ENCODE measurements at places on chromosomes 3 and 15.

GRCh38 chr3:197362081-197362480, 63.7 kb upstream of the DLG1 start:
- DNase-seq, result no peak

GRCh38 chr3:168991803-168992202, 671.7 kb downstream of the MECOM start:
- no peak for DNase-seq

DNA sequence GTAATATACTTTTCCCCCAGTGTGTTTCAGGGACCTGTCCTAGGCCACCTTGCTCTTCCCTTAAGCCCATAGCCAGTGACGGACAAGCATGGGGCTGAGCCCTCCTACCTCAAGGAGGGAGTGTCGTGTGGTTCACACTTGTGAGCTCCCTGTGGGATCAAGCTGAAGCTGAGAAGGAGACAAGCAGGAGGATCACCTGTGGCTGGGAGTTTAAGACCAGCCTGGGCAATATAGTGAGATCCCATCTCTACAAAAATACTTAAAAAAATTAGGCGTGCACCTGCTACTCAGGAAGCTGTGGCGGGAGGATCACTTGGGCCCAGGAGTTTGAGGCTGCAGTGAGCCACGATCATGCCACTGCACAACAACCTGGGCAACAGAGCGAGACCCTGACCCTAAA, 76.7 kb upstream of the RPL35A start:
- no peak for DNase-seq

GRCh38 chr3:25080461-25080860, 347.6 kb upstream of the RARB start:
- DNase-seq, result no peak

DNA sequence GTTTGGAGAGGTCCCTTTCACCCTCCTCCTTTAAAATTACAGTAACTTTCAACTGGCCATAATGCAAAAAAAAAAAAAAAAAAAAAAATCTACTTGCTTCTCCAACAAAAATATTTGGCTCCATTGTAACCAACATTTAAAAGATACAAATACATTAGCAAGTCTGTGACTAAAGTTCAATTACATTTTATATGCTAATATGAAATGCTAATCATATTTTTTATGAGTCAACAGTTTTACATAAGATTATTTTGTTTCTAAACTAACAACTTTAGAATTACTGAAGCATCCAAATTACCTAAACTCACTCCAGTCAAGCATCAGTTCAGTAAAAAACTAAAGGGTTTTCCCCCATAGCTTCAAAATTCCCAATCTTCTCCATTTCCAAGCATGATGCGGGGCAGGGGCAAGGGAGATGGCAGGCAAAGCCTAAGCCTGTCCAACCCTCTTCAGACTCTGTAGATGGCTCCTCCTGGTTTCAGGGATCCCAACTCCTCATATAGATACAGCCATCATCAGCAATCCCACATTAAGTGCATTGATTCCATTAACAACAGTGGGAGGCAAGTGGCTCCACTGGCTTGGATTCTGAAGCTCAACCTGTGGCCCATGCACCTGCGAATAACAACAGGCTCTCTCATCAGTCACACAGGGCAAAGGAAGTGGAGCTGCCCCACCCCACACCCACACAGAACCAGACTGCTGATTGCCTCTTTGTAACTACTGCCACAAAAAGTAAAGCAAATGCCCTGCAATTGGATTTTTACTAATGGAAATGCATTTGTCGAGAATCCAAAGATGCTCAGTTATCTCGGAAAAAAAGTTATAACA, 15.0 kb downstream of the SFMBT1 start:
- no peak for DNase-seq

- DNase-seq, result no peak
Measured at GRCh38 chr15:39106950-39107349, 473.9 kb upstream of the THBS1 start.

DNA sequence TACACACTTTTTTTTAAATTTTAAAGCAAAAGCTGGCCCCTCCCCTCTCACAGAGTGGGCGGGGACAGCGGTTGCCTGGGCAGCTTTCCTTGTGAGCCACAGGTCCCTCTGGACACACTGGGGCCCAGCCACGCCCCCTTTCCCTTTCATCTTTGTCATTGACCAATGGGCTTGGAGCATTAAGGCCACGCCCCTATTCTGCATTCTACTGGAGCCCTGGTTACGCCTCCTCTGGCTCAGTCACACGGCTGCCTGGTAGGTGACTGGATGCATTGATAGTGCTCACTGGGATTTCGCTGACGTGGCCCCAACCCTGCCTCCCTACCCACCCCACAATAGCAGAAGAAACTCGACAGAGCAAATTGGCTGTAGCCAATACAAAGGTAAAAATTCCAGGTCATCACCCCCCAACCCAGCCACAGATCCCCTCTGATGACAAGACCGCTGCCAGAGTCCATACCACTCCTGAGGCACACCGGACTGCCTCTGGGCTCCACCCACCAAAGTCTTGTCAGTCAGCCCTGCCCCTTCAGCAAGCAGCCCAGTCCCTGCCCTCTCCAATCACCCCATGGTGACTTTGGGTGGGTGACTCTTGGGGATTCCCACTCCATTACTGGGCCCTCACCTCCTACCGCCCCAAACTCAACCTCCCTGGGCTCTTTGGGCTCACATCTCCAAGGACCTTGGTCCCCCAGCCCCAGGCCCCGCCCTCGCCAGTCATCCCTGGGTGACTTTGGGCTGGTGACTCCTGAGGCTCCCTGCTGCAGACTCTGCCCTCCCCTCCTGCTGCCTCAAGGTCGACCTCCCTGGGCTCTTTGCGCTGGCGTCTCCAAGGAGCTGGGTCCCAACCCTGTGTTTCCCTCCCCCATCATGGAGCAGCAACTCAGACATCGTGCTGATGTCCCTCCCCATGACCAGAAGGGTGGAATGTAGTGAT, 112.2 kb upstream of the FAN1 start:
- DNase-seq, result no peak

DNA sequence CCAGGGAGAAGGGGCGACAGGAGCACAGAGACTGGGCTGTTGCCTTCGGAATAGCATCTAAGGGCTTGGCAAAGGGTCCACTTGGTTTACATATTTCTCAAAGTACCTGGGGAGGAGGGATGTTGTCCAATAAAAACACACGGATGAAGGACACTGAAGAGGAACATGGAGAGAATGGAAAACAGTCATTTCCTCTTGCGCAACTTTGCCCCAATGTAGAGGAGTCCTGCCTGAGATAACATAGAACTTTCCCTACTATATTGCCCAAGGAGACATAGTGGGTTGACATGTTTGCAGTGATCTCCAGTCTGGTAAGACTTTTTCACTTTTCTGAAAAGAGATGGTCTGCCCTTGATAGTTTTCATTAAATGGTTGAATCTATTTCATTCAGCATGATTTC, 468.8 kb upstream of the SUCLG2 start:
- no peak for DNase-seq

DNA sequence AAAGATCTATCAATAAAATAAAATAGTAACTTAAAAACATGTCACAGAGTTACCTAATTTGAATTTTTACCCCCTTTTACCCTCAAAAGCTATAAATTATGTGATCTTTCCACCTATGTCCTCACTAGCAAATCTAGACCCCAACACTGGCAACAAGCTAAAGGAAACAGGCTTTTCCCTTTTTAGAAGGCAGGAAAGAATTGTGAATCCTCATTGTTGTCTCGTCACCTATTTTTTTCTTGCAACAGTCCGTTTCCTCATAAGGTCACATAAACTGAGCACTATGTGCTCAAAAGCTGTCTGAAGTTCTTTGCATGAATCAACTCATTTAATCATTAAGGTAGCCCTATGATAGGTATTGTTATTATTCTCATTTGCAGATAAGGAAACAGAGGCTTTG, 34.6 kb upstream of the DAZL start:
- DNase-seq, result no peak

- DNase-seq, result no peak
Measured at GRCh38 chr3:151900460-151900859, 27.0 kb downstream of the SUCNR1 start.

DNA sequence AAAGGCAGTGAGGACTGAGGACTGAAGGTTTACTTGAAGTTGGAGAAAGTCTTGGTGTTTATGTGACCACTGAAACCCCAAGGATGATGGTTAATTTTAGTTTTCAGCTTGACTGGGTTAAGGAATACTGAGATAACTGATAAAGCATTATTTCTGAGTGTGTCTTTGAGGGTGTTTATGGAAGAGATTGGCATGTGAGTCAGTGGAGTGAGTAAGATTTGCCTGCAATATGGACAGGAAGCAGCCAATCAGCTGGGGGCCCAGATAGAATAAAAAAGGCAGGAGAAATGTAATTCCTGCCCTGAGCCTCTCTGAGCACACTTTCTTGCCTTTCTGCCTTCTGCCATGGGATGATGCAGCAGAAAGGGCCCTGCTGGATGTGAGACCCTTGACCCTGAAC, 92.4 kb downstream of the KBTBD8 start:
- DNase-seq, result peak; percentile 40

DNA sequence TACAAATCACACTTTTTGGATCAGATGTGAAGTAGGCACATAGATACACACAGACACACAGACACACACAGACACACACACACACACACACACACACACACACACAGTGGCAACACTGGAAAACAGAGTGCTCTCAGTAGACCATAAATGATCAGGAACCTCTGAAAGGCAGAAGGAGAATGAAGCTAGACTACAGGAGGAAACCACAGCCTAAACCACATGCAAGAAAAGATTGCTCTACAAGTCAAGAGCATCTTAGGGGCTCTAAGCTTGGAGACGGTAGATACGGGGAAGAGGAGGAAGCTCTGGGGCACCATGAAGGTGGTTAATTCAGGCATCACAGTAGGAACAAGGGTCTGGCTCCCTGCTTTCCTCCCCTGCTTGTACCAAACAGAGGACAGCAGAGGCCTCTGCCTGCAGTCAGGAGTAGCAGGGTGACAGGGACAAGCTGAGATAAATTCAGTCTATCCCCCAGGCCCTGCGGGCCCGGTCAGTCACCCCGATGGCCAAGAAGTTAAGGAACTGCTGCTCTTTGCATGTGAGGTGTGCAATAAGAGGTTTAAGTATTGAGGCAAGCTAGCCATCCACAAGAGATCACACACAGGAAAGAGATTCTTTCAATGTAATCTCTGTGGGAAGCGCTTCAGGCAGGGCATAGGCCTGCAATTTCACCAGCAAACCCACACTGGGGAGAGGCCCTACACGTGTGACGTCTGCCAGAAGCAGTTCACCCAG, 23.5 kb upstream of the ARPIN start:
- no peak for DNase-seq

DNA sequence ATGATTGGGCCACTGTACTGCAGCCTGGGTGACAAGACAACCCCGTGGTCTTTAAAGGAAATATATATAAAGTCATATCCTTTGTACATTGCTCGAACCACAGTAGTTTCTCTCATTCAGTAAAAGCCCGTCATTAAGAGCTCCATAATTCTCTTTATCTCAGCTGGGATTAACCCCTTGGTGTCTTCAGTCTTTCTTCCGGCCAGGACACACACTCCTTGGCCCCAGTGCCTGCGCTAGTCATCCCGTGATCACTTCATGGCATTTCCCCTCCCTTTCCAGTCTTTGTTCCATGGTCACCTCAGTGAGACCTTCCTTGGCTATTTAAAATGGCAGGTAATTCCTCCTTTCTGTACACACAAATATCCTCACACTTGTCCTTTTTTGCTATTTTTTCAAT, 3.3 kb downstream of the RPL35A start:
- no peak for DNase-seq

DNA sequence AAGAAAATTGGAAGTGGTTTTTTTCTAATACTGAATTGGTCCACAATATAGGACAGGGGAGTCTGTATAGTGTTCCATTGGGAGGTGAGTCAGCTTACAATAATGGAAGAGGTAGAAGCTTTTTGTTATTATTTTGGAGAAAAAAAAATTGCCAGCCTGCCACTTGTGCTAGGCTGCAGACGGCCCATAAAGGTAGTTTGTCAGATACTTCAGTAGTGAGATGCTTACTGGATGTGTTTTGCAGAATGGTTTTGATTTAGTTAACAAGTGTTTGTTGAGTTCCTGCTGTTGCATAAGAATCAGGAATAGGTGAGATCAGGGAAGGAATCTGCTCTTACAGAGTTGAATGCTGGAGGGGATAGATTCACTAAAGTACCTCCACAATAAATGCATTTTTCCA, 1.0 kb downstream of the DTWD1 start:
- no peak for DNase-seq

All from amniotic stem cell (primary cell).